ENCODE measurements at places on chromosomes 7 and 10. TPM values are rescaled to one million over a fixed set of nuclear protein-coding genes. Genes with fewer than 3 reads are reported as not detected.

MICALL2 gene
- total RNA-seq: 3.8 TPM

DNA sequence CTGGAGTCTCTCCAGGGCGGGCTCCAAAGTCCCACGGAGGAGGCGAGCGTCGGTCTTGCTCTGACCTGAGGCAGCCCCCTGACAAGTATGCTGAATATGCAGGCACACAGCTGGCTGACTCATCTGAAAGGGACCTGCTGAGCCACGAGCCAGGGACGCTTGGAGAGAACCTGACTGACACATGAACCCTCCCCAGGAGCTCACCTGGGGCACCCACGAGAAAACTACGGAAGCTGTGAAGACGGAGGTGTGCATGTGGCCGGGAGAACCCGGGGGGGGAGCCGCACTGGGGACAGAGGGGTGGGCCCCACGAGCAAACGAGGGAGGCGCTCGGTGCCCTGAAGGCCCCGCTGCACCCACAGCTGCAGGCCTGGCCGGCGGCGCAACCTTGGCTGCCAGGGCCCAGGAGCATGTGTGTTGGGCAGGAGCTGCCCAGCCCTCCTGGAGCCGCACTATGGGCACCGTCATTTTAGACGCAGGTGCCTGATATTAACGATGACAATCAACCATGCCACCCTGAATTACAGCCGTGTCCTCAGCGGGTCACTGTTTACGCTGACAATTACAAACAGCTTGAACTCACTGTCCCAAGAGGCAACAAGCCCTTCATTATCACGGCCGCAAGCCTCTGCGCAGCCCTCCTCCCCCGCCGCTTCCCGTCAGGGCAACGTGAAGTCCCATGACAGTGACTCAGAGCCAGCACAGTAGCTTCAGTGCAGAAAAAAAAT, 64.7 kb downstream of the DIP2C start:
- peak; percentile 73 for DNase-seq

TMEM176A gene
- total RNA-seq: 166 TPM

- DNase-seq: no peak
Observed at GRCh38 chr7:102291056-102291915, 4.6 kb downstream of the SH2B2 start.

DNA sequence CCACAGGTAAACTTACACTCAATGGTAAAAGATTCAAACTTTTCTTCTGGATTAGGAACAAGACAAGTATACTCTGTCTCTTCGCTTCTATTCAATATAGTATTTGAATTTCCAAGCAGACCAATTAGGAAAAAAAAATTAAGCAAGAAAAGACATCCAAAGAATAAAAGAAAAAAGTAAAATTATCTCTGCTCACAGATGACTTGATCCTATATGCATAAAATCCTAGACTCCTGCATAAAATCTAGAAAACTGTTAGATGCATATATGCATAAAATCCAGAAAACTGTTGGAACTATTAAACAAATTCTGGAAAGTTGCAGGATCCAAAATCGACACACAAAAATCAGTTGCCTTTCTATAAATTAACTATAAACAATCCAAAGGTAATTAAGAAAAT, at the start of gene OR13A1:
Gene OR13A1, minus strand, starts transcription at position 101 of the 400 bp plus-strand sequence. CDS start 11,186 bp downstream, outside the sequence.
- DNase-seq: no peak

- DNase-seq: peak; percentile 77
Observed at GRCh38 chr7:35749556-35749955, 51.3 kb upstream of the SEPTIN7 start.

RFC2 gene
- total RNA-seq: 16.6 TPM

DNA sequence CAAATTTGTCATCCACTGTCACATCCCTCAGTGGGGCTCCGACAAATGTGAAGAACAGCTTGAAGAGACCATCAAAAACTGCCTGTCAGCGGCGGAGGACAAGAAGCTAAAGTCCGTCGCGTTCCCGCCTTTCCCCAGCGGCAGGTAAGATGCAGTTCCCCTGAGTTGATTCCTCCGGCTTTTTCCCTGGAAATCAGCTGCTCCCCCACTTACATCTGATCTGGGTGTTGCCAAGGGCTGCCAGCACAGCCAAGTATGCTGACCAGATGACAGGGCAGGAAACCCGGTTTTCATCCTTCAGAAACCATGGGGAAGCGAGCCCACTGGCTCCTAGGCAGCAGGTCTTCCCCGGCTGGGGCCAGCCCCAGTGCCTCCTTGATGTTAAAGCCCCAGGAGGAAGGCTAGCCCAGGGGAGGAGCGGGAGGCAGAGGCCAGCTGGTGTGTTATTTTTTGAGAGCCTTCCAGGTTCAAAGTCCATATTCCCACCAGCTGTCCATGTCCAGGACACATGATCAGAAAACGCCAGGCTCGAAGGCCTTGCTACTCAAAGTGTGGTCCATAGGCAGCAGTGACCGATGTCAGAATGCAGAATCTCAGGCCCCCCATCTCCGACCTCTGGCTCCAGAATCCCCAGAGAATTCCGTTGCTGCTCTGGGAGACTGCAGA, 23.4 kb downstream of the AIFM2 start:
- no peak for DNase-seq

RBM20 gene
- 1.4 TPM for total RNA-seq

POM121C gene
- total RNA-seq: 53.6 TPM

EXOSC1 gene
- 33.1 TPM for total RNA-seq

GRCh38 chr10:97768322-97769315, 3.2 kb downstream of the SFRP5 start:
- no peak for DNase-seq

CPVL gene
- total RNA-seq: 14.0 TPM

DNA sequence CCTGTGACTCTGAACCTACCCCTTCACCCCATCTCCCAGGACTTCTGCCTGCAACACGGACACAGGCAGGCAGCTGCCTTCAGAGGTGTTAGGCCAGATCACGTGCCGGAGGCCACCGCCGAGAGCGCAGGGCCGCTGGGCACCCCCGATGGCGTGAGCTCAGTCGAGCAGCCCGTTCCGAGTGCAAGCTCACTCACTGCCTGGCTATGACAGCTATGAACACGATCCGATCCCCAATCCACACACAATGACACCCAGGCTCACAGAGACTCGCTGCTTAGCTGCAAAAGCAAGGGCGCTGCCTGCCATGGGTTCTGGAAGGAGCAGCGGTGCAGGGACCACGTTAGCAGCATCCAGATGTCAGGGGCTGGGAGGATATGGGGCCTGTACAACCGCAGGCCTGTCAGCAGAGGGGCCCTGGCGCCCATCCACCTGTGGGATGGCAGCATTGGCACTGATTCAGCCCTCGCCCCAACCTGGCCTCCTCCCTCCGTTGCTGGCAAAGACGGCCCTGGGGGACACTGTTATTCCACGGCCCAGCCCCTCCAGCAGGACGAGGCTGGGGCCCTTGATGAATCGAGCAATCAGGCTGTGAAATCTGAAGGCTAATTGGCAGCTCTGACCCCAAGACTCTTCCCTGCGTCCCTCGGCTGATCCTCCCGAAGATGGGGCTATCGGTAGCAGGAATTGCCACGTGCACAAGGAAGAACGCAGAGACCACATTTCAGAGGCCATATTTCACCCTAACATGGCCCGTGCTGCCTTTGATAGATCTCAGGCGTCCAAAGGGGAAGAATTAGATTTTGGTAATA, 230.1 kb downstream of the ELFN1 start:
- DNase-seq: no peak

GRCh38 chr10:59537501-59537900, 172.1 kb downstream of the SLC16A9 start:
- DNase-seq: no peak

DNA sequence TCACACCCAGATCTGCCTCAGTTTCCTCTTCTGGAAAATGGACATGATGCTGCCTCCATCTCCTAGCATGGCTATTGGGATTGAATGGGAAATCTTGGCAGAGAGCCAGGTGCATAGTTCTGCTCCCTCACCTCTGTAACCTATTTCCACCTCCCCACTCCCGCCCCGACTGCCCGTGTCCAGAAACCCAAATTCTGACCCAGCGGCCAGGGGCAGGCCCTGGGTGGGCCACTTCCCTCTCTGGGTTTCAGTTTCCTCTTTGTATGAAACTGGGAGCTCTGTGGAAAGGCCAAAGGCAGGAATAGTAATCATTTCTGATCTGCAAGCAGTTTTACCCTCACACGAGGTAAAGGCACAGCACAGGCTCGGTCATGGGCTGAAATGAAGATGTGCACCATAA, 74.1 kb upstream of the DUSP5 start:
- no peak for DNase-seq

DNA sequence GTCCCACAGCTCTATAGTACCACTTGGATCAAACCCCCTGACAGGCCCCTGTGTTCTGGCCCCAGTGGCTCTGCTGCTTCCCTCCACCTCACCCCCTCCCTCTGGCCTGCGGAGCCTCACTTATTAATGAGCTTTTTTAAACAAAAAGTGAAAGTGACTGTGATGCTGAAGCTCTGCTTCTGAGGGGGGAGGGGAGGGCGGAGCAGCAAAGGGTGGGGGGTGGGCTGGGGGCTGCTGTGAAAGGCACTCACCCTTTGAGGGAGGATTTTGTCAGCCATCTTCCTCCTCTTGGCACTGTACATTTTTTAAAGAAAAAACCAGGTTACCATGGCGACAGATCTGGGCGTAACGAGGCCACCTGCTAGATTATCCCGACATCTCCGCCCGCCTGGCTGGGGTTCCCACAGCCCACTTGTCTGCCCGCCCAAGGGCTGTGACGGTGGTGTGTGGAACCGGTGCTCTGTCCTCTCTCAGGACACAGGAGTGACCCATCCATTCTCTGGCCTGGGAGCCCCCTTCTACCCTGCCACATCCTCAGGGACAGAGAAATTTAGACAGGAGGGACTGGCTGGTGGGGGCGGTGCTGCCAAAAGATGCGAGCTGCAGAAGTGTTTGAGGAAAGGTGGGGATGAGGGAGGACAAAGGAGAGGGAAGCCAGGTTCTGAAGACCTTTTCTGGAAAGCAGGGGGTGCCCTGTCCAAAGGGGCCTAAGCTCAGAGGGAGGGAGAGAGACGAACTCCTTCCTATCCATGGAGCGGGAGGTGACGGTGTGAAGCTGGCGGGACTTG, 4.9 kb downstream of the SMARCD3 start:
- DNase-seq: no peak

- no peak for DNase-seq
Observed at GRCh38 chr7:20651960-20652544, 36.6 kb downstream of the ABCB5 start.

- DNase-seq: no peak
Observed at GRCh38 chr10:88491314-88491713, 91.8 kb downstream of the RNLS start.

DNA sequence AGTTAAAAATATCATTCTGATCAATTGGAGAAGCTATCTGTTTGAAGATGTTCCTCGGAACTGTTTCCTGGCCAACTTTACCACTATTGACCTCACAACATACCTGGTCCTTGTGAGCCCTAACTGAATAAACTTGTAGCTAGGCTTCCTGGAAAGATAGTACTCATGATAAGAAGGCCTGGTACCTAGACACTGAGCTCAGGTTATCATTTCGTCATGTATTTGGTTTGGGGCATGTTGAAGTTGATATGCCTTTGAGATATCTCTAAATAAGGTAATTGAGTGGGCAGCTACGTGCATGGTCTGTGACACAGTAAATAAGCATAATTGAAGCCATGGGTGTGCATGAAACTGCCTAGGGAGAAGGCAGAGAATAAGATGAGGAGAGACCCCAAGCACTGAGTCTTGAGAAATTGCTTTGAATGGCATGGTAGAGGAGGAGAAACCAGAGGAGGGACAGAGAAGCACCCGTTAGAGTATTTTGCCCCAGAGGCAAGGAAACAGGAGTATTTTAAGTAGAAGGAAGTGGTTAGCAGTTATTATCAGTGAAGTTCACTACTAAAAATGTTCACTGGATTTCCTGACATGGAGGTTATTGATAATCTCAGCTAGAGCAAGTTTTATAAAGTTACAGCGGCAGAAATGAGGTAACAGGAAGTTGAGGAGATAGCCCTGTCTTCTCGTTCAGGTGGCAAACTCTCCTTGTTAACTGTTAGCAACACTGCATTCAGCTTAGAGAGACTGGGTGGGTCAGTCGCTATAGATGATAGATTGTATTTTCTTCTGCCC, 55.6 kb downstream of the CC2D2B start:
- no peak for DNase-seq

DNA sequence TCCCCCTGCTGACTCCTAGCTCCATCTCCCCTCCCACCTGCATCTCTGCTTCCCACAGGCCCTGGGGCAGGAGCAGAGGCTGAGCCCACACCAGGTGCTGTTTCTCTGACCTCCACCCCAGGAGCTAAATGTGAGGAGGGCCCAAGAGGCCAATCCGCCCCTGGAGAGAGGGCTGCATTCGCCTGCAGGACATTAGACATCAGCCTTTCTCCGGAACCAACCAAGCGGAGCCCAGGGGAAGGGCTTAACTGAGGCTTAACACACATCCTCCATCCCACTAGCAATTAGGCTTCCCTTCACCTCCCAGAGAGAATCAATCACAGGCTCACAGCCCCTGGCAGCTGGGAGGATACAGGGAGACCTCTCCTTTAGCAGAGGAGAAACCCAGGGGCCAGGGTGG, 50.5 kb downstream of the SH3PXD2A start:
- no peak for DNase-seq

DNA sequence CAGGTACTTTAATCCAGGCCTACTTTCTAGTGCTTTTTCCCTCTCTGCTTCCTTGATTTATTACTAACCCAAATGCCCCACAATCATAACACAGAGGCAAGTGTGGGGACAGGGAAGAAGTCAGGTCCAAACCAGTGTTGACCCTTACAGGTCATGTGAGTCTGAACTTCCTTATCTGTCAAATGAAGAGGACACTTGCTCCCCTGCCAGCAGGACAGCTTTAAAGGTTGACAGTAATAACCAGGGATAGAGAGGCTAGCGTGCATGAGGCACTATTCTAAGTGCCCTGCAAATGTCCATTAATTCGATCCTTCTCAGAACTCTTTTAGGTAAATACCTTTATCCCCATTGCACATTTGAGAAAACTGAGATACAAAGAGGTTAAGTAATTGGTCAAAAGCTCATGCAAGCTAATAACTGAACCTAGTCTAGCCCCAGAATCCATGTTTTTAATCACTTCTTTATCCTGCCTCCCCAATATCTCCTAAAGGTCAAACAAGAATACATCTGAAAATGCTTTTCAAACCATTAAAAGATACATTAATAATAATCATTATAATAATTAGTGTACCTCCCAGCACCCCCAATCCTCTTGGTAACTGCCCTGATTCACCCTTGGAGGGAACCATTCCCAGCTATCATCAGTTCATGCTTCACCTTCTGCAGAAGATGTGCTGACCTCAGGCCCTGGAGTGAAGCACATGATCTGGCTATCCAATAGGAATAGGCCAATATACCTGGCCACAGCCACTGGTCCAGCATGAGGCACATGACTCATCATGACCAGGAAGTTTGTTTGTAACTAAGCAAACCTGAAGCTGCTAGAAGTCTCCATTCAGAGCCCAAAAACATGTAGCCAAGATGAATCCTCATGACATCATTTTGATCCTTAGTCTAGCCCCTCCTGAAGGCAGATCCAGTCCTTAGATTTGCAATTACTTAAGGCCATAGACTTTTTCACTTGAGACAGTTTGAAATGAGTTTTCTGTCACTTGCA, 40.7 kb downstream of the SGMS1 start:
- no peak for DNase-seq

SRRM3 gene
- total RNA-seq: 7.7 TPM

GRCh38 chr10:29926693-29927048, 132.7 kb downstream of the JCAD start:
- no peak for DNase-seq

DNA sequence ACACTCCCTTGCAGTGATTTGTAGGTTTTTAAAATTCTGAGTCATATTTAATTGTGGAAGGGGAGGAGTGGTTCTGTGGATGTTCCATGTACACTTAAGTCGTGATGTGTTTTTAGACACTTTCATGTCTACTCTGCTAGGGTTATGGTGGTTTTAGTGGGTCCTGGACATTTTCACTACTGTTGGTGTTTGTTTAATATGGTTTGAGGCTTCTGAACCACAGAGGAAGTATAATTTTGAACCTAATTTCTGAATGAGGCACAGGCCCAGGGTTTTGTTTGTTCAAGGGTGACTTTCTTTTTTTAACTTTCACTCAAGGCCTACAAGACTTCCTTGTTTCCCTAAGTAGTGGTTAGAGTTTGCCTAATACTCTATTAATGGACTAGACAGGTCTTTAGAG, 13.3 kb downstream of the SLC26A5 start:
- no peak for DNase-seq
